ENCODE measurements at places on chromosomes 2 and 18.

DNA sequence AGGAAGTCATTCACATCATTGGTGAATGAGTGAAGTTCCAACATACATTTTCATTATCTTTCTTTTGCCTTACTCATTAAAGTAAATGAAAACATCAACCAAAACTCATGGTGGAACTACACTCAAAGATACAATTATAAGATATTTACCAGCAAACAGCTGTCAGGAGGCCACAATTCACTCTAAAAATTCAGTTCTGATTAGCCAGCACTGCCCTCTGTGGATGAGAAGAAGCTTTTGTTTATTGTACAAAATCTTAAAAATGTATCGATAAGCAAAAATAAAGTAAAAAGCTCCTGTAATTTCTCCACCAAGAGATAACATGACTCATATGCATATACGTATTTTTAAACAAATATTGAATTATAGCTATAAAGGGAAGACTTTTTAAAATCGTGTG is 73.5 kb upstream of the RAPGEF4 start:
- DNase-seq: no peak

- DNase-seq: no peak
These were observed 13.9 kb upstream of the ASPRV1 start for GRCh38 chr2:69975136-69975852.

DNA sequence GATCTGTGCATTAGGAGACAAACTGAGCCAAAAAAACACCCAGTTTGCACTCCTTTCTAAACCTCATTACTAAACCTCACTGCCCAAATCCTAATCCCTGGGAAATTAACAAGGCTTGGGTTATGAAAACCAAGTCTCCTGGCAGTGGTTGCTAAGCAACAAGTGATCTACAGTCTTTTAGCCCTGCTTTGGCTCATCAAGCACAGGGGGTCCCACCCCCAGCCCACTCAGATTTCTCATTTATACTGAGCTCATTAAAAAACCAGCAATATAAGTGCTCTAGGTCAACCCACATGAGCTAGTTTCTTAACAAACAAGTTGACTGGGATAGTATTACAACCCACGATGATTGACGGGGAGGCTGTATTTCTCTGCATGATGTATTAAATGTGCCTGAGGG is 18.4 kb downstream of the DNER start:
- DNase-seq: no peak

- DNase-seq: peak; percentile 27
These were observed 88.8 kb downstream of the VIT start for GRCh38 chr2:36785179-36785795.

DNA sequence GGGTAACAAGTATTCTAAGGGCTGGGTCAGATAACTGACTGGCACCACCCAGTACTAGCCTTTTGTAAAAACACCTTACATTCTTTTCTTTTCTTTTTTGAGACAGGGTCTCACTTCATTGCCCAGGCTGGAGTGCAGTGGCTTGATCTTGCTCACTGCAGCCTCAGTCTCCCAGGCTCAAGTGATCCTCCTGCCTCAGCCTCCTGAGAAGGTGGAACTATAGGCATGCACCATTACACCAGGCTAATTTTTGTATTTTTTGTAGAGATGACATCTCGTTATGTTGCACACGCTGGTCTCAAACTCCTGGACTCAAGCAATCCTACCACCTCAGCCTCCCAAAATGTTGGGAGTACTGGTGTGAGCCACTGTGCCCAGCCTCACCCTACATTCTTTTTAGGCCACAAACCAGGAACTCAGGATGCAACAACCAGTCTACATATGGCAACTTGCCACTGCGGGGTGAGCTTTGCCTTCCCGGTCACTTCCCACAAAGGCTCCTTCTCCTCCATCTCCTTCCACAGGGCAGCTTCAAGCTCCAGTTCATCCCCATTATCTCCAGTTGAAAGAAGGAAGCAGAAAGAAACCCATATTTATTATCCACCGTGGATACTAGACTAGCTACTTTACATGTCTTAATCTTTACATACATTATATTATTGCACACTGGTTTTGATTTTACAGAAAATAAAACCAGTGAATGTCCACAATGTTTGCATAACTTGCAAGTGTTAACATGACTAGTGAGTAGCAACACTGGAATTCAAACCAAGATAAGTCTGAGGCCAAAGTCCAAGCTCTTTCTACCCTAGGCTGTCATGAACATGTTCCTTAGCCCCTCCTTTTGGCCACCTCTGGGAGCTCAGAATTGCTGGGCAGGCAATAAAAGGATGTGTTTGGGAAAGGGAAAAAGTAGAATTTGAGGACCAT is 23.7 kb upstream of the AP1S3 start:
- no peak for DNase-seq

- DNase-seq: no peak
These were observed 213.3 kb downstream of the FAM210A start for GRCh38 chr18:13513021-13513420.

- no peak for DNase-seq
These were observed 278.1 kb downstream of the LRATD1 start for GRCh38 chr2:14910654-14911053.

DNA sequence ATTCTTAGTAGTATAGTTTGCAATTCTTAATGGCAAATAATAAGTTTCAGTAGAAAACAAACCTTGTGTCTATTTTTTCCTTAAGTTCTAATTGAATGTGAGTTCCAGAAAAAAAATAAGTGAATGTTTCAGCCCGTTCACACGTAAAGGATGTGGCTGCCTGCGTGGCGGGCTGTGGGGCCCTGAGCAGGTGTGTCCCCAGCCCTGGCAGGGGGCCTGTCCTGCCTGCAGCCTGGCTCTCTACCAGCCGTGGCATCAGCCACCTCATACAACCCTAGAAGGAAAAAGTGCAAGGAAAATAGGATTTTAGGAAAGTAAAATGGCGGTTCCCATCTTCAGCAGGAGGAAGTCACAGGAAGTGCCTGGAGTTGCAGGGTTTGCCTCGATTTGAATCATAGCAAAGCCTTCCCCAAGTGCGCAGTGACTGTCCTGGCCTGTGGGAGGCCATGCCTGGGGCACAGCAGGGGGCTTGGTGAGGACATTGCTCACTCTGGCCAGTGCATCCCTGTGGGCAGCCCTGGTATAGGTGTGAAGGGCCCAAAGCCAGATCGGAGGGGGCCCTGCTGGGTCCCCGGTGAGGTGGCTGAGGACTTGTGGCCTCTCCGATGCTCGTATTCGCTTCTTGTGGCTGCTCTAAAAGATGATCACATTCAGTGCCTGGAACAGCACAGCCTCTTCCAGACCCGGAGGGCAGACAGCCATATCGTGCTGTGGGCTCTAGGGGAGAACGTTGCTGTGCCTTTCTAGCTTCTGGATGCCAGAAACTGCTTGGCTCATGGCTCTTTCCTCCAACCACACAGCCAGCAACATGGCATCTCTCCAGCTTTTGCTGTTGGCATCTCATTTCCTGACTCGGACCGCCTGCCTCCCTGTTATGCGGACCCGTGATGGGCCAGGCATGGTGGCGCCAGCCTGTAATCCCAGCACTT is 12.6 kb downstream of the DTYMK start:
- DNase-seq: no peak
